ENCODE measurements at places on chromosomes 5 and 9. TPM values are rescaled to one million over a fixed set of nuclear protein-coding genes. Genes with fewer than 3 reads are reported as not detected.
A peak's percentile ranks its signal among the peaks of the same experiment; 100 is the strongest.

DNA sequence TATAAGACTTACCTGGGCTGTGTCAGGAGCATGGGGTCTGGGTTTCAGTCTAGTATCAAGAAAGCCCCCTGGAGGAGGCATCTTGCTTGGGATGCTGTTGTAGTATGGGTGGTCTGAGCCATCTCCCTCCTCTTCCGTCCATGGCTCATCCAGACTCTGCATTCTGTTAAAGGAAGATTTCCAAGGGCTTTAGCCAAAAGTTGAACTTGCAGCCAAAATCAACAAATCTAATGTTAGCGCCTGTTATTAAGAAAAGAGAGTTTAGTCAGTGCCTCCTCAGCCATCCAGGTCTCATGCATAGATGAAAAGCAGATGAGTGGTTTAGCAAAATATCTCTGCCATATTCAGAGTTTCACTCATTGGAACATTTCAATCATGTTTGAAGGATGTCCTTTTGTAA lies 55.6 kb downstream of the S1PR3 start:
- no peak for DNase-seq

The CNTFR gene
- polyA plus RNA-seq = 34.6 TPM

DNA sequence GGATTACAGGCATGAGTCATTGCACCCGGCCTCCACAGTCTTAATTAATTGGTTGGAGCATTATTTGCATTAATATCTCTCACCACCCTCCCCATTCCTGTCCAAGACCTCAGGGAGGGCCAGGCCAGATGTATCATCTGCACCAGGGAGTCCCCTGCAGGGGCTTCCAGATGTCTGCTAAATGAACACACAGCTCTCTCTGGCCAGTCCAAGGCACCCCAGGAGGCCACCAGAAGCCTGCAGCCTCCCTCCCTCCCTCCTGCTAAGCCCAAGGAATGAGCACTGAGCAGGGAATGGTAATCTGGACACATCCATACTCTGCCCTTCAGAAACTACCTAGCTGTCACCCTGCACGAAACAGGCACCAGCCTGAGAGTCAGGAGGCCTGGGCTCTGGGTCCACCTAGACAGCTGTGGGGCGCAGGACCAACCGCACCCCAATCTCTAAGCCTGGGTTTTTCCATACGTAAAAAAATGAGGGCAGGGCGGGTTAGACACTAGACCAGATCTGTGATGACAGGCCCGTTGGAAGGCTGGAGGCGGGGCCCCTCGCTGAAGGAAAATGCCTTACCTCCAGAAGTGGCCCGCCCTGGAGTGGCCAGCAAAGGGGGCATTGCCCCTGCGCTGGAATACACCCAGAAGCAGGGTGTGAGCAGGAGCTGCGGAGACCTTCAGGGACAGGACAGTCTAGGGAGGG lies 8.3 kb downstream of the CIZ1 start:
- no peak for DNase-seq

The KLF9 gene
- polyA plus RNA-seq = 8.7 TPM

- no peak for DNase-seq
Observed at GRCh38 chr9:119367683-119368075, 1.6 kb downstream of the BRINP1 start.

DNA sequence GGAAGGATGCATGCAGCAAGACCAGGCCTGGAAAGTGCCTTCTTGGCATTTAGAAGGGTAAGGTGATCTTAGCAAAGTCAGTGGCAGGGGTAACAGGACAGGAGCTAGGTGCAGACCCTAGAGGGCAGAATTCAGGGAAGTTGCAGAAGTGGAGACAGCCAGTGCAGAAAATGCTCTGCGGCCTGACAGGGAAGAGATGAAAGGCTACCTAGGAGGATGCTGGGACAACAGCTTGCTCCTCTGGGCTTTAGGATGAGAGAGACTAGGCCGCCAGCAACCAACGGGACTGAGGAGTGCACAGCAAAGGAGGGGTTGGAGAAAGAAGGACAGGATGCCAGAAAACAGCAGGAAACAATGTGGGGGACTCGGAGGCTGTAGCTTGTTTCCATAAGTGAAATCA lies 219.9 kb downstream of the FSTL4 start:
- DNase-seq = no peak

DNA sequence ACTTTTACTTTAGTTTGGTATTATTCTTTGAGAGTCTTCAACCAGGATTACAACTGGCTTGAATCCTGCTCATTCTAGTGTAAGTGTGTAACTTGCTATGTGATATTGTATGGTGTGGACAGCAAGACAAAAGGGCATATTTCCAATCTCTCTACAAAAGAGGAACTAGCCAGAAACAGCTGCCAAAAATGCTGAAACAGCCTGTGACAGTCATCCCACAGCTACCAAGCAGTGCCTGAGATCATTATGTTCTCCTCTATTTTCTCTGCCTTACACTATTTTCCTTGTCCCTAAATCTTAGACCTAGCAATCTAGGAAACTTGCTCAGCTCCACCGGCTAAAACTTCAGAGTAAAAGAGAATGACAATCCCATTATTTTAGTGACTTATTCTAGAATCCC lies 42.8 kb downstream of the WDR41 start:
- no peak for DNase-seq

GRCh38 chr5:147508711-147509040 lies 1.2 kb downstream of the DPYSL3 start:
- DNase-seq = no peak

- no peak for DNase-seq
Observed at GRCh38 chr5:145983446-145983845, 47.1 kb downstream of the SH3RF2 start.

- DNase-seq = no peak
Observed at GRCh38 chr5:902129-902916, 9.6 kb downstream of the TRIP13 start.

The NEUROG1 gene
- not detected for polyA plus RNA-seq

The PAXX gene
- polyA plus RNA-seq = 23.3 TPM

DNA sequence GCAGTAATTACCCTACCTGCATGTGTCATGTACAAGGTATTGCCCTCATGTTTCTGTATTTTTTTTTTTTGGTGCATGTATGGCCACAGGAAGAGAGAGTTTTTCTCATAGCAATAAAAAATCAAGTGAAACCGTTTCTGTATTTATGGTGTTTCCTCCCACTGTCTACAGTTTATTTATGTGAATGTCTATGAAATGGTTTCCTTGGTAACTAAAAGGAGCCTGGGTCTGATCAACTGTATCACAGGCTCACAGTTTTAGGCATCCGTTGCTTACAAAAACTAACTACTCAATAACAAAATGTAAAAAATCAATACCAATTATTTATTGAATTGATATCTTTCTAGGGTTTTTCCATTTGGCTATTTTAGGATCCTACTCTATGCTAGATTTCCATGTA lies 464.4 kb downstream of the TAF11L14 start:
- DNase-seq = peak; percentile 7

DNA sequence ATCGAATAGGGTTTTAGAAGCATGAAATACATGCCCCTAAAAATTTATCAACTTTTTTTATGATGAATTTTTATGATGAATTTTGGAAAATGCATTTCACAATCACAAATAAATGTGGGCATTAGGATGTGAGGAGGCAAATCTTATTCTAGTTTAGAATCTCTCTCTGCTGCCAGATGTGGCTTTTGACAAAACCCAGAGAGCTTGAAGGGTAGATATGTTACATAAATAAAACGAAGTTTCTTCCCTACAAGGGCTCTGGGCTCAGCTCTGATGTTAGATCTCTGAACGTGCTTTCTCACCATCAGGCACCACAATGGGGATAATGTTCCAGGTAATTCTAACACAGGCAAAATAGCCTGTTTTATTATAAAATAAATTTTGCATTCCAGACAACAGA lies 102.3 kb upstream of the ADAMTSL1 start:
- no peak for DNase-seq

GRCh38 chr9:70668751-70669150 lies 254.3 kb upstream of the KLF9 start:
- DNase-seq = no peak
